CD14-positive monocyte (primary cell): ENCODE measurements at places on chromosomes 3 and 15. TPM values are rescaled to one million over a fixed set of nuclear protein-coding genes. Genes with fewer than 3 reads are reported as not detected.
A peak's percentile ranks its signal among the peaks of the same experiment; 100 is the strongest.

- no peak for DNase-seq
Measured at GRCh38 chr3:105449414-105449813, 82.7 kb downstream of the ALCAM start.

The EFCC1 gene
- polyA plus RNA-seq = 0.15 TPM

- DNase-seq = no peak
Measured at GRCh38 chr15:67228286-67228685, 26.2 kb downstream of the AAGAB start.

The MUSTN1 gene
- polyA plus RNA-seq = not detected

DNA sequence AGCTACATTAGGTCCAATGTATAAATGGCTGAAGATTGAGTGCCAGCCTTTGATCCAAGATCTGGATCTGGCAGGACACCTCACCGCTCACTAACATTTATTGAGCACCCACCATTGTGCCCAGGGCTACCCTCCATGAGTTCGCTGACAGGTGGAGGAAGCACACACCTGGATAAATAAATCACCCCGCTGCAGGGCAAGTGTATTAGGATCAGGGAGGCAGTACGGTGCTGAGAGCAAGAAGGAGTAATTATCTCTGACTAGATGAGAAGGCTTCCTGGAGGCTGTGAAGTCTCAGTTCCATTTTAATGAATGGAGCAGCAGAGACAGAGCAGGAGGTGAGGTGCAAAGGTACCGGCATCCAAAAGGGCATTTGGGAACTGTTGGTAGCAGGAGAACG, 104.1 kb downstream of the LIPC start:
- no peak for DNase-seq

GRCh38 chr3:161349529-161350312, 21.6 kb downstream of the SPTSSB start:
- DNase-seq = peak; percentile 13

The DPPA4 gene
- polyA plus RNA-seq = not detected

The ZNF592 gene
- 2.8 TPM for polyA plus RNA-seq

The TM4SF1 gene
- not detected for polyA plus RNA-seq

- DNase-seq = no peak
Measured at GRCh38 chr3:187080799-187081450, 58.4 kb downstream of the RPL39L start.

The CP gene
- 0.04 TPM in 1 of 2 replicates, not detected in the other for polyA plus RNA-seq

DNA sequence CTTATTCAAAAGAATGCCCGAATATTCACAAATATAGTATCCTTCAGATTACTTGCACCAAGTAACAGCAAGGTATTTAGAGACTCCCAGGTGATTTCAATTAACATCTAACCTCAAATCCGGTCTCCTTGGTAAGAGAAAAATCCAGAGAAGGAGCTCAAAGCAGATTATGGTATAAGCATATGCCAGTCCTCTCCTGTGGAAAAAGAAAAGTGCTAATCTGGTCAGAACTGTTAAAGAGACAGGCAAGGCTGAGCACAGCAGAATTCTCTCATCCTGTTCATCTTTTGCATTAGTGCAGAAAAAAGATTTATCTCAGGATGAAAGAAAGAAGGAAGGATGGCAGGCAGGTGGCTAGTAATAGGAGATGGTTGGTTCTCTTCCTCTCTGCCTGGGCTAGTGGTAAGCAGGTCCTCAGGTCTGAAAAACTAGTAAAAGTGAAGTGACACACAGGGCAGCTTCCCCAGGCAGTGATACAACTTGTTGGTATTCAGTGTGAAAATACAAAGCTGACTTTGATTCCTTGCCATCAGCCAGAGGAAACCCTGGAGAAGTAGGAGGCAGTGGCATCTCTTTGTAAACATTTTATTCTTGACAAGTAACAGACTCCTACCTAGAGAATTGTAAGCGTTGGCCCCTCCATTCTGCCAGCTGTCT, 14.2 kb downstream of the ATXN7 start:
- DNase-seq = no peak

The MYD88 gene
- 219 and 286 TPM in 2 replicates for polyA plus RNA-seq

- DNase-seq = no peak
Measured at GRCh38 chr15:29887721-29888120, 65.5 kb upstream of the TJP1 start.

The TP63 gene
- polyA plus RNA-seq = 0.14 TPM in 1 of 2 replicates, not detected in the other

DNA sequence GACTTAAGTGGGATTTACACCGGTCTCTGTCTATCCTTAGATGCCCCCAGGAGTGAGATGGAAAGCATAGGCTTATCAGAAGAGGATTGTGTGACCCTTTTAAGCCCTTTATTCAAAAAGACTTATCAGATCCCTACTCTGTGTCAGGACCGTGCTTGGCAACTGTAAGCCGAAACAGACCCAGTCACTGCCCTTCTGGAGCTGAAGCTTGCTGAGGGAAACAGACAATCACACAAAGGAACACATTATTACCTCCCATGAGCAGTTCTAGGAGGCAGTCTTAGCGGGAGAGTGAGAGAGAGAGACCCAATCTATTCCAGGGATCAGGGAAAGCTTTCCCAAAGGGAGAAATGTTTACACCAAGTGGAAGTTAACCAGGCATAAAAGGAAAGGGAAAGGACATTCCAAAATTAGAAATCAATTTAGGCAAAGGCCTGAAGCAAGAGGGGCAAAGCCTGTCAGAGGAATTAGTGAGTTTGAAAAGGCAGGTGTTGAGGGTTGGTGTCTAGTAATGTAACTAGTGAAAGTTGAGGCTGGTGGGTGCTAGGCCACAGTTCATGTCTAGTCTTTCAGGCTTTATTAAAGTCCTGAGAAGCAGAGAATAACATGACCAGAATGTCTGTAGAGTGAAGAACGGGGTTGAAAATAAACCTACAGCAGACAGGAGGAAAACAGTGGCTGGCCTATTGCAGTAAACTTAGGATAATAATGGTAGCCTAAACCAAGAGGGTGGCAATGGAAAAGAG, 86.7 kb downstream of the THBS1 start:
- no peak for DNase-seq

GRCh38 chr15:62858343-62858742, 184.2 kb upstream of the TPM1 start:
- DNase-seq = no peak

GRCh38 chr3:25354071-25354470, 74.0 kb upstream of the RARB start:
- no peak for DNase-seq

The GNAT1 gene
- polyA plus RNA-seq = not detected in 2 replicates

GRCh38 chr15:66587020-66587419, 21.2 kb upstream of the LCTL start:
- no peak for DNase-seq

DNA sequence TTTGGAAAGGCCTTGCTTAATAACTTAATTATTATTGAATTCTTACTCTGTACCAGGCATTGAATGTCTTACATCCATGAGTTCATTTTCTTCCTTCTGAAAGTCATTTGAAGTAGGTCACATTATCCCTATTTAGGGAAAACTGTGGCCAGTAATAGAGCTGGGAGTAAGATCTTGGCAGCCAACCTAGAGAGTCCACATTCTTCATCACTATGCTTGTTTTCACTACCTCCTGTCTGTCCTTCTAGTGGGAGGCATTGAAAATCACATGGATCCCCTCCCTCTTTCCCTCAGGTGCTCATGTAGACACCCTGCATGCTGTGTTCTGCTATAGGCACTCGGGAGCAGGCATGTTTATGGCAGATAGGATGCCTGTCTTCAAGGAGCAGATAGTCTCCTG, 154.9 kb downstream of the EBLN2 start:
- no peak for DNase-seq
